ENCODE measurements at places on chromosomes 5 and 9. TPM values are rescaled to one million over a fixed set of nuclear protein-coding genes. Genes with fewer than 3 reads are reported as not detected.

- no peak for DNase-seq
Measured at GRCh38 chr9:131457746-131458145, 45.0 kb upstream of the POMT1 start.

- DNase-seq = peak; percentile 68
Measured at GRCh38 chr5:168288349-168289245, 2.8 kb upstream of the WWC1 start.

IFNB1 gene
- not detected for total RNA-seq

DNA sequence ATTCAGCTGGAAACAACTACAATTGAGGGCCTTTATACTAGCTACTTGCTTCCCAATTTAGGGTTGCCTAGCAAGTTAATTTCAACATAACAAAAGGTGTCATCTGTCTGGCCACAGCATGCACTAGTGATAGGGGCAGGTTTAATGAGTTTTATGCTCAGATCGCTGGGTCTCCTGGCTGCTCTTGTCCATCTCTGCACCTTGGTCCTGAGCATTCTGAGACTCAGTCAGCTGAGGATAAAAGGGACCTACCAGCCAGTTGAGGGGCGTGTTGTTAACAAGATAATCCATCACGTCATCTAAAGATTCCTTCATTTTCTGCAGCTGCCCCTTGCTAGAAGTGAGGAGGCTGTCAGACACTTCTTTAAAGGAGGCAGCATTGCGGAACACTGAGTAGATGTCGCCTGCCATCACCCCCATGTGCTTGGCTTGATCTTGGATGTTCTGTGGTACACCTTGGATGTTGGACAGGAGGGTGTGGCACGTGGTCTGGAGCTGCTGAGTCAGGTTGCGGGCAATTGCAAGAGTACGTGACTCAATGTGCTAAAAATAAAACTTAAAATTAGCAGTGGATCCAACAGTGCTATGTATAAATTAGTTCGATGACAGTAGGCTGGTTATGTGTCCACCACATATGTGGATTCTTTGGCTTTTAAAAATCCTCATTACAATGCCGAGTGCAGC, 11.0 kb downstream of the PLIN2 start:
- DNase-seq = no peak

PAEP gene
- not detected for total RNA-seq

DNA sequence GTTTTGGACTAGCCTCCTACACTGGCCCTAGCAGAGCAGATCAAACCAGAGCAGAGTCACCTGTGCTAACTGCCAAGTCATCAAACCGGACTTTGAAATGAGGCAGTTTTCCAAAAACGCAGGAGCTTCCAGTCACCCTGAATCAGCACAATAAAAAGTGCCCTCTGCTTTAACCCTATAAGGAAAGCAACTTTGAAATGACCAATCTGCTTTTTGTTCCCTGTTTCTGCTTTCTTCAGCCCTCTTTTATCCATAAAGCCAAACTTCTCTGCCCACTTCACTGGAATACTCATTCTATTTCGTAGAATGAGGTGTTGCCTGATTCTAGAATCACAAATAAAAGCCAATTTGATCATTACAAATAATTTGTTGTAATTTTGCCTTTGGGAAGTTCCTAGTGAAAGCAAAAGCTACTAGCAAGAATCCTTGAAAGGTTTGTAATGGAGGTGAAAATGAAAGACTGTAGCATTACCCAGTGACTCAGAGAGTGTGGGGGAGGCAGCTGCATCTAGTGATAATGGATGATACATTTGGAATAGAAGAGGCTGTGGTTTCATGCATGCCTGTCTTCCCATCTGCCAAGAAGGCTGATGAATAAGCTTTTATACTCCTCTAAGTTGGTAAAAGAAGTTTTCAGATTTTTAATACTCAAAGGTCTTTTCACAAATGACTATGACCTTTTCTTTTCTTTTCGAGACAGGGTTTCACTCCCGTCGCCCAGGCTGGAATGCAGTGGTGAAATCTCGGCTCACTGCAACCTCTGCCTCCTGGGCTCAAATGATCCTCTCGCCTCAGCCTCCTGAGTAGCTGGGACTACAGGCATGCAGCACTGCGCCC, 14.9 kb downstream of the SPAAR start:
- no peak for DNase-seq

DNA sequence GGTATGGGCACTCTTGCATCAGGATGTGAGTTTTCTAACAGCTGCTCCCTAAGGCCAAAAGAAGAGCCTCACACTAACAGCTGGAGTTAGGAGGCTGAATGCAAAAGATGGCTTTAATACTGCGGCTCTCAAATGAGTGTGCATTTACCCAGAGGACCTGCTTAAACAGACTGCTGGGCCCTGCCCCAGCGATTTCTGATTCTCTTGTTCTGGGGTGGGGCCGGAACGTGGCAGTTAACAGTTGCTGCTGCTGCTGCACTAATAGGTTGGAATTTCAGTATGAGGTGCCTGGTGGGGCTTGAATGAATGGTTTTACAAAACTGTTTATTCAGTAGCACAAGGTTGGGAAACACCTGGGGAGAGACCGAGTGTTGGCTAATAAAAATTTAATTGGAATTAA, 26.1 kb downstream of the HMGCR start:
- DNase-seq = no peak

- DNase-seq = no peak
Measured at GRCh38 chr5:11037080-11037479, 276.0 kb upstream of the DAP start.

C5orf58 gene
- not detected for total RNA-seq

DMRT2 gene
- 23.2 TPM for total RNA-seq

NUTM2F gene
- total RNA-seq = not detected

GPRIN1 gene
- 0.92 TPM for total RNA-seq

- no peak for DNase-seq
Measured at GRCh38 chr9:126043681-126044080, 282.9 kb upstream of the MVB12B start.

ANGPTL2 gene
- total RNA-seq = 26.3 TPM

PCDHA7 gene
- not detected for total RNA-seq

GRCh38 chr9:113299800-113300292, 3.3 kb downstream of the RNF183 start:
- DNase-seq = peak; percentile 92

MPDZ gene
- total RNA-seq = 18.3 TPM

SPAG8 gene
- not detected for total RNA-seq

PCDHB4 gene
- total RNA-seq = 0.45 TPM

DNA sequence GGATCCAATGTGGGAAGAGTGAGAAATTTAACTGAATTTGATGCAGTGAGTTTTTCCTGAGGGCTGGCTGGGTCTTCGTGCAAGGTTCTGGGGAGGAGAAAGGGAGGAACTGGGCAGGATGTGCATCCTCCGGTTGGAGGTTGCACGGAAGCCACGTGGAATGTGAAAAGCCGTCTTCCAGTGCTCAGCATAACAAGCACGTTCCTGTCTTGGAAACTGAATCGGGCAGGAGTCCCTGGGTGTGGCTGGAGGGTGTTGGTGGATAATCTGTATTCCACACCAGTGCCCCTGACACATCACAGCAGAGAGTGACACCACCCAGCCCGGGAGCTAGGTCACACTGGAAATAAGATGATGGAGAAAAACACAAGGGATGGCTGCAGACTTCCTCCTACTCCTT, 154.3 kb downstream of the C5orf15 start:
- no peak for DNase-seq

PCDHA9 gene
- 0.73 TPM for total RNA-seq

DNA sequence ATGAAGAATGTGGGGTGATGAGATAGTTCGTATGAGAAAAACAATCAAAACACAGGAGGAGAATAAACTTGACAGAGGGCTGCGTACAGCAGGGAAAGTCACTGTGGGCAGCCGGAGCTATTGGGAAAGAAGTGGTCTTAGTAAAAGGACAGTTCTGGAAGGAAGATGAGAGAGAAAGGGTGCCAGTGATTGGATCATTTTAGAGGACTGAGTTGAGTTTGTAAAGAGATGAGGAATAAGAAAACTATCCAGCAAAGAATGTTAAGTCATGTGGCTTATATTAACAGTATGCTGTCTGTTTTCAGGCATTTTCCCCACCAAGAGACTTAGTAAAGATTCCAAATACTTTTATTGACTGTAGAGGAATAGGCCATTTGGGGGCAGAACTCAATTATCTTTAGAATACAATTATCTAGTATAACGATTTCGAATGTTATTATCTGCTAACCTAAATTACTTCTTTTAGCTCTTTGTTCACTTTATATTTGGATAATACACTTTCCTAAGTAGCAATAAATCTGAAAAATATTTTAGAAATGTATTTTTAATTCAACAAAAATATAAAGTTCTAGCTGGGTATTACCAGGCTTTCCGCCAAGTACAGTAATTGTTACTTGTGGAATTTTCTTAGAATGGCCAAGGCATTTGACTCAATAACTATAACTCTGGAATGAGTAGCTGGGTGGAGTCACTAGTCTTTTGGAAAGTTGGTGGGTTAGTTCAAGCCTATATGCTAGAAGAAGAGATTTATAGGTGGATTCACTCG, 15.5 kb upstream of the LOX start:
- no peak for DNase-seq

DNA sequence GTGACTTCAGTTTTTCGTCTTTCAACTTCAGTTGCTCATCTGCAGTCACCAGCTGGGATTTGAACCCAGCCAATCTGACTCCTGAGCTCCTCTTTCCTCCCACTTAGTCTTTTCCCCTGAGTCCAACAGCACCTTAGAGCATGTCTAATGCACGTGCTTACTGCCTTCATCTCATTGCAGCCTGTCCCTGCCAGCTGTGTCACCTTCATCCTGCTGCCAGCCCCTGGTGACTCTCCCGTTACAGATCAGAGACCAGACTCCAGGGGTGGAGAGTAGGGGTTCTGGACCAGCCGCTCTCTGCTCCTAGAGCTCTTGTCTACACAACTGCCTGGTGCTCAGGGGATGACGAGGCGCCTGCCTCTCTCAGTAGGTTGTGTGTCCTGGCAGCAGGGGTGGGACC, 132.9 kb upstream of the LMX1B start:
- no peak for DNase-seq

- no peak for DNase-seq
Measured at GRCh38 chr9:3348169-3348568, 177.6 kb downstream of the RFX3 start.

PCDHB2 gene
- total RNA-seq = not detected

SLC25A48 gene
- total RNA-seq = not detected

TMEFF1 gene
- not detected for total RNA-seq

Measured in stomach (tissue), 19 donors.